Caco-2 (cell line): ENCODE measurements at places on chromosomes 16 and 17.

DNA sequence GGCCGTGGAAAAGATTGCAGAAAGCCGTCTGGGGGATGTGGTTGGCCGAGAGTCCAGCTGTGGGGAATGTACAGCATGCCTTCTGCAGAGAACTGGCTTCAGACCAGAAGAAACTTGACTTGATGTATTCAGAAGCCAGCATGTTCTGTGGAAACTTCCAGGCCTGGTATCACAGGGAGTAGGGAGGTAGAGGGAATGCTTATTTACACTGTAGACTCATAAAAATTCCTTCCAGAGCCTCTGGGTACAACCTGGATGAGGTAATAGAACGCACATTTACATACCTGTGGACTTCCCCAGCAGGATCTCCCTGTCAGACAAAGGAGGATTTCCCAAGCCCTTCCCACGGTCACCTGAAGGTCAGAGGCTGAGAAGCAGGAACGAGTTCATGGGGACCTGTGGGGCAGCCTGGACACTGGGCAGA is 11.8 kb upstream of the GAS7 start:
- peak; percentile 78 for DNase-seq
- H3K27me3 ChIP-seq: no peaks in the 10 kb centered on the region
- H3K4me1 ChIP-seq: peaks cover 6% of the 10 kb centered on the region; the same call in 1 of the 2 replicates
- H3K36me3 ChIP-seq: no peaks in the 10 kb centered on the region
- no peak overlapping the region for H3K4me3 ChIP-seq

- H3K27ac ChIP-seq: no peak overlapping the region
- peaks cover 52% of the 10 kb centered on the region for H3K4me1 ChIP-seq
- H3K27me3 ChIP-seq: no peaks in the 10 kb centered on the region
- H3K4me3 ChIP-seq: no peak overlapping the region
- no peak for DNase-seq
Measured at GRCh38 chr17:57895382-57896060, 45.7 kb upstream of the MRPS23 start.

DNA sequence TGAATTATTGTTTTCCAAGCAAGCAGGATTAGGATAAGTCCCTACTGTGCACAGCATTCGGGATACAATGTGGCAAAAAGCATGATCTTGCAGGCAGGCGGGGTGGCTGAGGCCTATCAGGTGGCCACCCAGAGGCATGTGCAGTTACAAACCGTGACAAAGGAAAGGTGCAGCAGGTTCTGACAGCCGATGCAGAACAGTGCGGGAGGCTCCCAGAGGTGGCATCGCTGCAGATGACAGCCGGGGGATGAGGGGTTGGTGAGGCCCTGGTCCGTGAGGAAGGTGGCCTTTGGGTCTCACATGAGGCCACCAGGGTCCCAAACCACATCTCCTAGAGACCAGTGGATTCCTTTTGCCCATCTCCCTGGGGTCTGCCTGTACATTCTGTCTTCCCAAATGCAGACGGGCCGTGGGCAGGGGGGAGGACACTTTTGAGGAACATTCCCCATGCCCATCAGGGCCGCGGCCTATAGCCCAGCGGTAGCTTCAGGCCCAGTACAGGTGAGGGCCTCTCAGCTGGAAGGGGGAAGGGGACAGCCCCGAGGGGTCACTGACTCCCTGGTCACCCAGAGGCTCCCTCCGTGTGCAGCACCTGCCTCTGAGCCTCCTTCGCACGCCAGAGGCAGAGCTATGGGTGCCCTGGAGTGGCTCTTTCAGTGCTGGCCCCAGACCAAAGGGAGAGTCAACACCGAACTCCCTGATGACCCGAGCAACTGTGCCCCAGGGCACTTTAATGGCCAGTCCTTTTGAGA is 85.1 kb downstream of the SOCS1 start:
- H3K27me3 ChIP-seq: no peaks in the 10 kb centered on the region
- no peak overlapping the region for H3K4me3 ChIP-seq
- H3K27ac ChIP-seq: no peak overlapping the region
- no peaks in the 10 kb centered on the region for H3K4me1 ChIP-seq
- DNase-seq: no peak
- no peaks in the 10 kb centered on the region for H3K36me3 ChIP-seq

GRCh38 chr17:60941571-60941970 is 263.9 kb downstream of the BCAS3 start:
- H3K36me3 ChIP-seq: no peaks in the 10 kb centered on the region
- no peaks in the 10 kb centered on the region for H3K4me1 ChIP-seq
- no peaks in the 10 kb centered on the region for H3K27me3 ChIP-seq
- no peak overlapping the region for H3K27ac ChIP-seq

DNA sequence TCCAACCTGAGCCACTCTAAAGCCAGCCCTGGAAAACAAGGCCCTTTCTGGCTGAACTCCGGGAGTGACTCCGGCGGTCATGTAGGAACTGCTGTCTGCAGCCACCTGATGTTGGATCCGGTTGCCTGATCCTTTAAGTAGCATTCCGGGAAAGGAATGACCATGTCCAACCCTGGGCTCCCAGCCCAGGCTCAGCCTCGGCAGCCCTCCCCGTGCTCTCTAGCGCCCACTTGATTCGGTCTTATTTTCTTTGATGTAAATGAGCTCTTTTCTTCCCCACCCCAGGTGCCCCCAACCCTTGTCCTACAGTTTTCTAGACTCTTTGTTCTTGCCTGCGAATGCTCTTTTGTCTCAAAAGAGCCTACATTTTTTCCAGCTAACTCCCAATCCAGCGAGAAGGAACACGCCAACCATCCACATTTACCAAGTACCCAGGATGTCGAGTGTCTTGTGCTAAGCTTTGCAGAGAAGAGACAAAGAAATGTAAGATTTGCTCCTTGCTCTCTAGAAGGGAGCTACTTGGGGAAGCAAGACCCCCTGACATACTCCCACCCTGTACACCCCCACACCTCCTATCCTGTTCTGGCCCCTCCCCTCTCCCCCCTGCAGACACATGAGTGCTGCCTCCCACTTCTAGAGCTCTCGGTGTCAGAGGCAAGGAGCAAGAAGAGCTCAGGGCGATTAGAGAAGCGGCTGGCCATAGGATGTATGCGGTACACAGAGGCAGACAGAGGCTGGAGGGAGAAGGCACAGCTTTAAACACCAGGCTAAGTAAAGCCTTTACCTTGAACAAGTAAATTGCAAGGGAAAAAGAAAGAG is 53.8 kb downstream of the COG7 start:
- H3K36me3 ChIP-seq: no peaks in the 10 kb centered on the region
- H3K27ac ChIP-seq: no peak overlapping the region
- H3K4me1 ChIP-seq: no peaks in the 10 kb centered on the region
- H3K27me3 ChIP-seq: no peaks in the 10 kb centered on the region
- no peak overlapping the region for H3K4me3 ChIP-seq

DNA sequence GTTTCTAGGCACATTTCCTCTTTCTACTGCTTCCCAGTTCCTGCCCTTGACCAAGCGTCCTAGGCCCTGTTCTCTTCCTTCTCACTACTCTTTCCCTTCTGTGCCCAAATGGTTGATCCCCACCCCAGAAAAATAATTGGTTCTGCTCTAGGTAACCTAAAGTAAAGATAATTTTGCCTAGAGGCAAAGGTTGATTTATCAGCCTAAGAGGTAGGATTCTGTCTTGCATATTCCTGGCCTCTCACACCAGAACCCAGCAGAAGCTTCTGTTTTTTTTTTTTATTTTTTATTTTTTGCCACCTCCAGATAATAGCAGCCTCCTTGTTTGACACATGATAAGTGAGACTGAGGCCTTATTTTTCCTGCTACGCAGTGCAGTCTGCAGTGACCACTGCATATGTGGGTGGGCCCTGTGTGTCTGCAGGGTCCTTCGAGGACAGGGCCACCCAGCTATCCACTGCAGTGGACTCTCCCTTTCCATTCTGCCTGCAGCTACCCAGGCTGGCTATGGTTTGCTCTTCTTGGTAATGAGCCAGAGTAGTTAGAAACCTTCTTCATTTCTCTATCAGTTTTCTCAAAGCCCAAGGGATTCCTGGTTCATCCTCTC is 701 bp downstream of the PIPOX start:
- no peak overlapping the region for H3K27ac ChIP-seq
- 0 out of 2 replicates have a peak, but pooled peaks cover 2% of the 10 kb centered on the region for H3K4me1 ChIP-seq
- H3K4me3 ChIP-seq: no peak overlapping the region
- H3K27me3 ChIP-seq: no peaks in the 10 kb centered on the region

GRCh38 chr17:65143889-65144604 is 6.9 kb downstream of the RGS9 start:
- H3K4me3 ChIP-seq: no peak overlapping the region
- no peak overlapping the region for H3K27ac ChIP-seq
- H3K27me3 ChIP-seq: peaks cover 2% of the 10 kb centered on the region
- H3K36me3 ChIP-seq: no peaks in the 10 kb centered on the region
- no peak for DNase-seq

DNA sequence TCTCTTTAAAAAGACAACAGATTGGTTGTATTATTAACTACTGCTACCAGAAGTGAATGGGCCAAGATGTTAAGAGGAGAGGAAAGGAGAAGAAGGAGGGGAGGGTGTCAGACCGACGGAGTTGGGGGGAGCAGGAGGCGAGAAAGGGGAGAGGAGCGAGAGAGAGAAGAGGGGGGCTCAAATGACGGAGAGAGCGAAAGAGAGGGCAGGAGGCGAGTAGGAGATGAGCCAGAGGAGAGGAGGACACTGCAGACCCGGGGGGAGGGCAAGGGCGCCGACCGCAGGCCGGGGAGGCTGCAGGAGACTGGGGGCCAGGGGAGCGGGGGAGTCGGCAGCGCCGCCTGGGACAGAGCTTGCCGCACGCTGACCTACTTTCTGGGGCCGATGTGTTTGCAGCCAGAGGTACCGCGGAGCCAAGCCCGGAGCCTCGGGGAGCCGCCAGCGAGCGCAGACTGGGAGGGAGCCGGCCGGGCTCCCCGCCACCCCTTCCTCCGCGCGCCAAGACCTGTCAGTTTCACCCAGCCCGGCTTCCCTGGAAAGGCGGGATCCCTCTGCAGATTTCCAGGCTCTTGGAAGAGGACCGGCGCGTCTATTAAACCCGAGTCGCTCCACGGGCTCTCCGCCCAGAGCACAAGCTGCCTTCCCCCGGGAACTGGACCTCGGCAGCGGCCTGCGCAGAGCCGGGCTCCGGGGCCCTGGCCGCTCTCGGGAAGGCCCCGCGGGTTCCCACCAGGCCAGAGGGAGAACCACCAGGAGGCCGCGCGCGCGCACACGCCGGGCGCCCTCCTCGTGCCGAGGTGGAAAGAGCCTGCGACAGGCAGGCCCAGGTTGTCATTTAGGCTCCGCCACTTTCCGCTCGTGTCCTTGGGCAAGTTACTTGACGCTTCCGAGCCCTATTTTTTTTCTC is 74.6 kb downstream of the CMC2 start:
- peak overlapping the region; percentile 54 for H3K27ac ChIP-seq
- peaks cover 5% of the 10 kb centered on the region for H3K4me1 ChIP-seq
- no peaks in the 10 kb centered on the region for H3K27me3 ChIP-seq
- DNase-seq: peak; percentile 65

- no peak overlapping the region for H3K4me3 ChIP-seq
- peaks cover 6% of the 10 kb centered on the region; the same call in 1 of the 2 replicates for H3K4me1 ChIP-seq
- no peaks in the 10 kb centered on the region for H3K36me3 ChIP-seq
- DNase-seq: no peak
Measured at GRCh38 chr16:49560004-49560830, 186.6 kb downstream of the C16orf78 start.

GRCh38 chr16:54411544-54411943 is 125.0 kb upstream of the IRX3 start:
- H3K4me3 ChIP-seq: no peak overlapping the region
- DNase-seq: no peak
- H3K36me3 ChIP-seq: no peaks in the 10 kb centered on the region

DNA sequence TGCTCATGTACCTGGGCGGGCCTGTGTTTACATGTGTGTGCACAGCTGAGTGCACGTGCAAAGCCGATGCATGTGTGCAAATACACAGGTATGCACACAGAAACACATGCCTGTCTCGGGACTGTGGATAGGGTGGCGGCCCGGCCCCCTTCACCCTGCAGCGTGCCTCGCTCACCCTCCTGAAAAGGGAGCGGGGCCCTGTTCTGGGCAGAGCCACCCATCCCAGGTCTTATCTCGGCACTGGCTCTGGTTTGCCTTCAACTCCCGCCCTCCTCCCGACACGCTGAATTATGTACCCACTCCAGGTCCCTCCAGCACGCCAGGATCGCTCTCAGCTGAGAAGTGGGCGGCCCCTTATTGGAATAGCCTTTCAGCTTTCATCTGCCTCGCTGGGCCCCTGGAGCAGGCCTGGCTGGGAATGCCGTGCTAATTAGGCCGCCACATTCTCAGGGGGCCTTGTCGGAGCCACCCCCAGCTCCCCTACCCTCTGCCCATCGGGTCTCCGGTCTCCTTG is 77.8 kb downstream of the RTN4RL1 start:
- no peaks in the 10 kb centered on the region for H3K36me3 ChIP-seq
- H3K27me3 ChIP-seq: no peaks in the 10 kb centered on the region
- no peak overlapping the region for H3K4me3 ChIP-seq
- H3K27ac ChIP-seq: no peak overlapping the region

DNA sequence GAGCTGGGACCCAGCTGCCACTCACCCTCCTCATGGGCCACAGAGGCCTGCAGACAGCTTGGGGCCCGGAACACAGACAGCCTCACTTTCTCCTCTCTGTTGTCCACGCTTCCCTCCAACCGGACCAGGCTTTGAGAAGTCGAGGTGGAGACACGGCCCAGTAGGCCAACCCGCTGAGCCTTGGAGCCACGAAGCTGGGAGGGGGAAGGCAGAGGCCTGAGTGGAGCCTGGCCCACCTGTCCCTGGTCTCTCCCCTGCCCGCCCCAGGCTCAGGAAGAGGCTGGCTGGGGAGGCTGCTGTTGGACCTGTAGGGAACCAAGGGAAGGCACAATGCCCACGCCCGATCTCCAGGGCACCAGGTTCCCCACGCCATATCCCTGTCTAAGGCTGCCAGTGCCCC is 48.1 kb downstream of the RMI2 start:
- DNase-seq: no peak
- H3K36me3 ChIP-seq: no peaks in the 10 kb centered on the region
- H3K4me3 ChIP-seq: no peak overlapping the region
- H3K27ac ChIP-seq: no peak overlapping the region

- no peak overlapping the region for H3K27ac ChIP-seq
- no peak overlapping the region for H3K4me3 ChIP-seq
- no peaks in the 10 kb centered on the region for H3K27me3 ChIP-seq
- H3K36me3 ChIP-seq: peaks cover 3% of the 10 kb centered on the region
- H3K4me1 ChIP-seq: no peaks in the 10 kb centered on the region
- DNase-seq: no peak
Measured at GRCh38 chr17:32533296-32533695, 46.5 kb downstream of the CDK5R1 start.

DNA sequence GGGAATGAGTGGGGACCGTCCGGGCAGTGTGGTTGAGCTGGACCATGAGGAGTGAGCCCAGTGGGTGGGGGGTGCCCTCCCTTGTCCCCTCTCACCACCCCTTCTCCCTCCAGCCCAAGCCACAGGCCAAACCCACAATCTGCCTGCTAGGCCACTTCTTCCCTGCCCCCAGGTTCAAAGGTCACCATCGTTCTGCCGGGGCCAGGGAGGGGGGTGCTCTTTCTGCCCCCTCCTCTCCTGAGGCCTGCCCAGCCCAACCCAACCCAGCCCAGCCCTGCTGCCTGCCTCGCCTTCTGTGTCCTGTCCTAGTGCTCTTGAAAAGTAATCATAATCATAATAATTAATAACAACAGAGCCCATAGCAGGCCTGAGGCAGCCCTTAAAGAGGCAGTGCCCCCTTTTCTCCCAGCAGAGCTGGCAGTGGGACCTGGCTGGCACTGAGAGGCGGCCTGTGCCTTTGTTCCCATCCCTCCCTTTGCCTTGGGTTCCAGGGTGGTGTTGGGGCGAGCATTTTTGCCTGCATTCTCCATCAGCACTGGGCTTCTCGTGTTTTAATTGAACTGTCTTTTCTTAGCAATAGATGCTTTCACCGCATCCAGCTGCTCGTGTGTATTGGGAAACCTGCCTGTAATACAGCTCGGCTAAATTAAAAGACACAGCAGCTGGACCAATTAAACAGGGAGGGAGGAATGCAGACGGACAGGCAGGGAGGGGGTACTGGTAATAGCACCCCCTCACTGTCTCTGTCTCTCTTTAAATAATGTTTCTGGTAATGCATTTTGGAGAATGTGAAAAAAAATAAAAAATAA is 46.8 kb downstream of the SREBF1 start:
- peaks cover 17% of the 10 kb centered on the region for H3K4me1 ChIP-seq
- H3K27ac ChIP-seq: peak overlapping the region; percentile 49
- H3K4me3 ChIP-seq: no peak overlapping the region
- no peaks in the 10 kb centered on the region for H3K27me3 ChIP-seq
- H3K36me3 ChIP-seq: peaks cover 2% of the 10 kb centered on the region; the same call in 1 of the 2 replicates
